ENCODE measurements at places on chromosomes 1 and 21.

DNA sequence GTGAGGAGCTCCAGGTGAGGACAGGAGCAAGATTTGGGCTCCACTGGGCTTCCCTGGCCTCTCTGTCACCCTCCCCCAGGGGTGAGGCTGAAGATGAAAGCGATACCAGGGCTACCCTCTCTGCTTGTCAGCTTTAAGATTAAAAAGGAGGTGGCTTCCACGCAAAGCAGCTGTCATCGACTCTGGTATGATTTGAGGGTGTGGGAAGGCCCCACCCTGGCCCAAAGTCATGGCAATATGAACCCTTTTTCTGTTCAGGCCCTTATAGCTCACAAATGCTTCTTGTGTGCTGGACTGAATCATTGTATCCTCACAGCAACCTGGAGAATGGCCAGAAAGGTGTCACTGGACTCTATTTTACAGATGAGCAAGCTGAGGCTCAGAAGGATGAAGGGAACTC is 41.6 kb downstream of the NUAK2 start:
- DNase-seq = no peak

DNA sequence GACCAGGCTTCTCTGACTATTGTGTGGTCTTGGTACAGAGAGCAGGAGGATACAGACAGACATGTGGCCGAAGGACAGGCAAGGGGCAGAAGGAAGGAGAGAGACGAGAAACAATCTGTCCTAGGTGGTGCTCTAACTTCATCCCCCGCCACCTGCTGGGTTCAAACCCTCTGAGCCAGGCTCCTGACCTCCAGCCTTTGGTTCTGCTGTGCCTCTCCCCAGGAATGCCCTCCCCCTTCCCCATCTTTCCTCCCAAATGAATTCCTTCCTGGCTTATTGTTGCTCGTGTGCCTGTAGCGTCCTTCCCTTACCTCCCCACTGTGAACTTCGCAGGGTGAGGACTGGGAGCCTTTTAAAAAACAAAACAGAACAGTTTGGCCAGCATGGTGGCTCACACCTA is 5.4 kb downstream of the TCEA3 start:
- DNase-seq = no peak

- no peak for DNase-seq
Observed at GRCh38 chr1:37951041-37951782, 4.4 kb upstream of the INPP5B start.

- DNase-seq = no peak
Observed at GRCh38 chr1:190747704-190748103, 270.0 kb upstream of the BRINP3 start.

DNA sequence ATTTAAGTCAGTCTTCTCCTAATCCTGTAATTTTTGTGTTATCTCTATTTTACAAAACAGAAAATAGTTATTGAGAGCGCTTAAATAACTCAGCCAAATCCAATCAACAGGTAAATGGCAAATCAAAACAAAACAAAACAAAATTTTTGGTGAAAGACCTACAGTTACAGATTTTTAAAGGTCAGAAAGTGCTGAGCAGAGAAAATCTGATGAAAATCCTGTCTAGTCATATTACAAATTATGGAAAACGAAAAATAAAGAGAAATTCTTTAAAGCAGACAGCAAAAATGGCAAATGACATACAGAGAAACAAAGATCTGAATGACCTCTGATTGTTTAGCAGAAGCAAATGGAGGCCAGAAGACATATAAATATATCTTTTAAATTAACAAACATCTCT is 482.4 kb downstream of the PCP4 start:
- DNase-seq = no peak

DNA sequence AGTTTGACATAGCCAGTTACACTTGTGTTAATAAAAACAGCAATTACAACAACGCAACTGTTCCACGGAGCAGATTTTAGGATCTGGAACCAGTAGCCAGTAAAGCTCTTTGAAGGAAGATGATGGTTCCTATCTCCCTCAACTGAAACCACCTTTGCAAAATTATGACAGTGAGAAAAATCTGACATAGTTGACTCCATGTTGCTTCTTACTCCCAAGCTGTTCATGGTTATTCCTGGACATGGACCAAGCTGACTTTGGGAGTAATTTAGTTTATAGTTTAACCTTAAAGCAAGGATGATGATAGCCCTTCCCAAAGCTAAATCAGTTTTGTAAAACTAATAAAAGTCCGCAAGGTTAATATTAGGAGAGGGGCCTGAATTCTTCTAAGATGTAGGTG is 518.0 kb upstream of the ZP4 start:
- no peak for DNase-seq

DNA sequence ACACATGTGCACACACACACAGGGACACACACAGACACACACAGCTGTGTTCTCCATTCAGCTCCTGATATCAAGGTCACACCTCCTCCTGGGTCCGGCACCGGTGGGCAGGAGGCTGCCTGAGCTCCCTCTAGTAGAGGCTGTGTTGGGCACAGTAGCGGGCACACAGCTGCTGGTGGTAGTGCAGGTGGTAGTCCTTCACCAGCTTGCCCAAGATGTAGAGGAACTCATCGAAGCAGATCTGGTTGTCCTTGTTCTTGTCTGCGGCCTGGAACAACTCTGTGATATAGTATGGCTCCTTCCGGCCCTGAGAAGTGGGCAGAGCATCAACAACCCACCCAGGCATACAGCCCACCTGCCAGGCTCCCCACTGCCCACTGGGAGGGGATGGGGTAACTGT is 5.6 kb upstream of the S100A8 start:
- no peak for DNase-seq

Data from activated CD4-positive, alpha-beta T cell treated with anti-CD3 and anti-CD28 coated beads for 4 hours (primary cell).